Large intestine (tissue), 12 donors: ENCODE measurements at places on chromosomes 4 and X. TPM values are rescaled to one million over a fixed set of nuclear protein-coding genes. Genes with fewer than 3 reads are reported as not detected.

The FRG2 gene
- not detected for polyA plus RNA-seq

The GPR34 gene
- 10.5 TPM for polyA plus RNA-seq

The KIAA1210 gene
- 0.03 TPM for polyA plus RNA-seq

The LRRC66 gene
- 7.8 TPM for polyA plus RNA-seq

The RHOXF2B gene
- 0.07 TPM for polyA plus RNA-seq

The EFHC2 gene
- polyA plus RNA-seq = 2.2 TPM

The SLC6A14 gene
- polyA plus RNA-seq = 1.1 TPM

The HPGD gene
- polyA plus RNA-seq = 57.7 TPM

The SHOX gene
- polyA plus RNA-seq = 0.01 TPM

- no peak for DNase-seq
Measured at GRCh38 chr4:170229006-170229405, 139.2 kb upstream of the AADAT start.

GRCh38 chrX:118499295-118499694, 3.7 kb downstream of the DOCK11 start:
- DNase-seq = no peak

- no peak for DNase-seq
Measured at GRCh38 chr4:67325791-67326190, 219.5 kb downstream of the CENPC start.

GRCh38 chr4:69589884-69590283, 49.6 kb downstream of the UGT2A2 start:
- no peak for DNase-seq

DNA sequence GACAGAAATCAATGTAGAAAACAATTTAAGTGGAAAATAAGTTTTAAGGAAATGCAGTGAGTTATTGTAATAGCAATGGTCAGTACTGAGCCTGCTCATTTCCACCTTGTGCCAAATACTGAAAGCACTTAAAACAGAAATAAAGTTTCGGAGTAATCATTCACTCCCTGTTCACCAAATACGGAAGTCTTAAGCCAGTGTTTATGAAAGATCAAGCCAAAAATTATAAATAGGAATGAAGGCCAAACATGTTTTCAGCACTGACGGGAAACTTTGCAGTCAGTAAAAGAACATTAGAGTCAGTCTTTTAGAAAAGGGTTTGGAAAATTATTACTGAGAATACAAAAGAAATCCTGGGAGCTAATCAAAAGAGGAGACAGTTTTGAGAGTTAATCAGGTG, 178.6 kb downstream of the DMD start:
- no peak for DNase-seq

GRCh38 chr4:73068491-73069337, 802 bp downstream of the COX18 start:
- DNase-seq = peak; percentile 70

- DNase-seq = no peak
Measured at GRCh38 chr4:37757761-37758160, 68.7 kb upstream of the PGM2 start.

DNA sequence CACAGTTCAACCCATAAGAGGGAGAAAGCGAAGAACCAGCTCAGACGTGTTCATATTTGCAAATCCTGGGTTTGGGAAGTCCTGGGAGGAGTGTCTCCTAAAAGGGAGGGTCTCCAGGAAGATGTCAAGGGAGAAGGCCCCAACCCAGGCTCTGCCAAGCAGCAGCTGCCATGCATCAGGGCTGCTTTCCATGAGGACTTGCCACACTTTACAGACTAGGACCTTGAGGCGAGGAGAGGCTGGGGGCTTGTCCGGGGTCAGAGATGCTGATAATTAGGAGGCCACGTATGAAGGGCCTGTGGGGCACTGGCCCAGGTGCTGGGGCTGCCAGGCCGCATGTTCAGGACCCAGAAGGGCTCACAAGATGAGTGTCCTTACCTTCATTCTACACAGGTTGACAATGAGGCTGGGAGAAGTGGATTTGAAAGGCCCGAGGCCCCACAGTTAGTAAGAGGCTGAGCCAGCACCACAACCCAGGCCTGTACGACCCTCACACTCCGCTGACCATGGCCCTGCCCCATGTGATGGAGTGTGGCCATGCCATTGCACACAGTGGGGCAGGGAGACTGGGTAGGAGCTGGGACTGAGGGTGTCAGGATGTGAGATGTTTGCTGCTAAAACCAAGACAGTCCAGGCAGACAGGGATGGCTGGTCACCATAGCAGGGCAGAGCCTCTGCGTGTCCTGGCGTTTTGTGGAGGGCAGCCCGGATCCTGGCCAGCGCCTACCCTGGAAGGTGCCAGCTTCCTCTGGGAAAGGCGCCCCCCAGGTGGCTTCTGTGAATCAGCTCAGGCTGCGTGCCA, 94.8 kb downstream of the PSAPL1 start:
- no peak for DNase-seq

DNA sequence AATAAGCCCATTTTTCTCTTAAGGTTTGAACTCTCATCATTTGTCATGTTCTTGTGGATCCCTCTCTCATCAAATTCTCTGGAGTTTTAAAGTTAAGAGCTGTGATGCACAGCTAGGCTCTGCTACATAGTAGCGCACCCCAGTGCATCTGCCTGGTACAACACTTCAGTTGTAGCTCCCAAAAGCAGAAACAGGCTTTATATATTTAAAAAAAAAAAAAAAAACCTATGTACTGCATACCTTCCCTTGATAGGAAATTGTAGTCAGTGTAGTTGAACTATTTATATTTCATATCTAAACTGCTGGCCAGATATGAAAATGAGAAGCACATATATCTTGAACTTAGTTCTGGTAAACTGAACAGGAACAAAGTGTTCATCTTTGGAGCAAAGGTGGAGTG, 131.4 kb downstream of the KLHL13 start:
- peak; percentile 17 for DNase-seq

- DNase-seq = no peak
Measured at GRCh38 chr4:101941816-101942358, 151.4 kb downstream of the BANK1 start.

DNA sequence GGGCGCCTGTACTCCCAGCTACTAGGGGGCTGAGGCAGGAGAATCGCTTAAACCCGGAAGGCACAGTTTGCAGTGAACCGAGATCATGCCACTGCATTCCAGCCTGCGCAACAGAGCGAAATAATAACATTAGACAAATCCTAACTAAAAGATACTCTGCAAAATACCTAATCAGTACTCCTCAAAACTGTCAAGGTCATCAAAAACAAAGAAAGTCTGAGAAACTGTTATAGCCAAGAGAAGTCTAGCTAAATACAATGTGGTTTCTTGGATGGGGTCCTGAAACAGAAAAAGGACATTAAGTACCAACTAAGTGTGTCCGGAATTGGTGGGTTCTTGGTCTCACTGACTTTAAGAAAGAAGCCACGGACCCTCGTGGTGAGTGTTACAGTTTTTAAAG, 14.6 kb upstream of the ACSL4 start:
- DNase-seq = no peak

- no peak for DNase-seq
Measured at GRCh38 chrX:149937871-149938426, 342 bp downstream of the EOLA2 start.

GRCh38 chr4:112735474-112735951, 98.6 kb downstream of the LARP7 start:
- no peak for DNase-seq

DNA sequence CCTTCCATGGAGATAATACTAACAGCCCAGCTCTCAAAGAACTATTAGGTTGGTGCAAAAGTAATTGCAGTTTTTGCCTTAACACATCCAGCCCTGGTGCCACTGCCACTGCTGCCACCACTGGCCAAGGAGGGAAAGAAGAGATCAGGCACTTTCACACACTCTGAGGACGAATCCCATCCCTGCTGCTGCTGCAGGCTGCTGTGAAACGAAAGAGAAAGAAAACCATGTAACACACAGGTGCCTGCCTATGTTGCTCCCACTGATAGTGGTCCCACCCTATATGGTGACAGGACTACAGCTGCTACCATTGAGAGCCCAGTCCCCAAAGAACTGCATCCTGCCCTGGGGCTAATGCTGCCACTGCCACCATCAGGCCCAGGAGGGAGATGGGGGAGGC, 35.1 kb downstream of the TMLHE start:
- no peak for DNase-seq

GRCh38 chr4:125010796-125011503, 298.4 kb upstream of the ANKRD50 start:
- no peak for DNase-seq

DNA sequence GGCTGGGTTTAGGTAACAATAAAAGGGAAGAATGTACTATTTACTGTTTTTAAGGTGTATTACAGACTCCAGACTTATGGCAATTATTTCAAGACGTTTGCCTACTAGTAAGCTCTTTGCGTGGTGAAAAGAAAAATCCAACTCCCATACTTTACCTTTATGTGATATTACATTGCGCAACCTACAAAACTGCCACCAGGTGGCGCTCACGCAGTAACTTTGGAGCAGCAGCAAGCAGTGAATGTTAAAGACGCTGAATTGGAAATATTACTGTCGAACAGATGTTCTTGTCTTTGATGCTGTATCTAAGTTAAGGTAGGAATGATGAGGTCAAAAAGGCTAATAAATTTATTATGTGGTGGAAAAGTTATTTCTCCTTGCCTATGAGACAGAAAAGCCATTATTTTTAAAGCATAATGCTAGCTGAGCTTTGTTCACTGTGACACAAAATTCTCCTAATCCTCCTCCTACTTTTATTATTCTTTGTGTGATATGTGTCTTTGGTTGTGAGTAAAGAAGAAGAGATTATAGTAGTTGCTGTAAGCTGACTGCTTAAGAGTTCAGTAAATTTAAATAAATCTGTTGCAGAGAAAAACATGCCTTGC, 1099.8 kb upstream of the TENM3 start:
- DNase-seq = peak; percentile 47

DNA sequence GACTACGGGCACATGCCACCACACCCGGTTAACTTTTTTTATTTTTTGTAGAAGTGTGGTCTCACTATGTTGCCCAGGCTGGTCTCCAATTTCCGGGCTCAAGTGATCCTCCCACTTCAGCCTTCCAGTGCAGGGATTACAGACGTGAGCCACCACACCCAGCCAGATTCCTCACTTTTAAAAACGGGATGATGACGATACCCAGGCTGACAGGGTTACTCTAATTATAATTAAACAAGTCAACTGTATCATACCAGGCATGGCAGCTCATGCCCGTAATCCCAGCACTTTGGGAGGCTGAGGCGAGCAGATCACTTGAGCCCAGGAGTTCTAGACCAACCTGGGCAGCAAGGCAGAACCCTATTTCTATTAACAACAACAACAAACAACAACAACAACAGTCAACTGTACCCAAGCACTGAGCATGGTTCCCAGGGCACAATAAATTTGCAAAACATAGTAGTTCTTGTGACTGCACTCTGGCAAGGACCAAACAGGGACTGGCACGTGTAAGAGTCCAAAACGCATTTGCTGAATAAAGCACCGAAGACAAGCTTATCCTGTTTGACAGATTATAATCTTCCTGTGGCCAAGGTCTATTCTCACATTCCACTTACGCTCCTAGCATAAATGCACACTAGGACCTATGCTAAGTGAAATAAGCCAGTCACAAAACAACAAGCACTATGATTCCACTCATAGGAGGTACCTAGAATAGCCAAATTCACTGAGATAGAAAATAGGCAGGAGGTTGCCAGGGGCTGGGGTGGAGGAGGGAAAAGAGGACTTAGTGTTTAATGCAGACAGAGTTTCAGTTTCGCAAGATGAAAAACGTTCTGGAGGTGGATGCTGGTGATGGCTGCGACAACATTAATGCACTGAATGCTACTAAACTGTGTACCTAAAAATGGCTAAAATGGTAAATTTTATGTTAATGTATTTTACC, 77.5 kb downstream of the IRF2 start:
- no peak for DNase-seq

GRCh38 chr4:11602606-11603340, 174.1 kb upstream of the HS3ST1 start:
- no peak for DNase-seq

DNA sequence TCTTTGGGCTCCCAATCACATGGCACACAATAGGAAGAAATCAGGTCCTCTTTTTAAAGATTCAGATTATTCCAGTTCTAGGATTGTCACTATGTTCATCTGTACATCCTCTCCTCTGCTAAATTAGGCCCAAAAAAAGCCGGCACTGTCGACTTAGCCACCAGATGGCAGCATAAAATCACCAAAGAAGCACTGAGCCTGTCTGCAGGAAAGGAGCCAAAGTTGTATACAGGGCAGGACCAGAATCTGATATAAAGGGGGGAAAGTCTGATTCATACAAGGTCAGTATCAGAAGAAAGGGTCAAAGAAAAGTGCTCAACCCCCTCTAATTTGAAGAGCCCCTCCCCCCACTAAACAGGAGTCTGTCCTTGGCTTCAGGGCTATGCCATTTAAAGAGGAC, 292.5 kb downstream of the CHIC1 start:
- DNase-seq = peak; percentile 25

- DNase-seq = no peak
Measured at GRCh38 chr4:150167054-150167453, 88.8 kb downstream of the DCLK2 start.

- DNase-seq = no peak
Measured at GRCh38 chr4:45971108-45971507, 152.7 kb downstream of the GABRG1 start.

DNA sequence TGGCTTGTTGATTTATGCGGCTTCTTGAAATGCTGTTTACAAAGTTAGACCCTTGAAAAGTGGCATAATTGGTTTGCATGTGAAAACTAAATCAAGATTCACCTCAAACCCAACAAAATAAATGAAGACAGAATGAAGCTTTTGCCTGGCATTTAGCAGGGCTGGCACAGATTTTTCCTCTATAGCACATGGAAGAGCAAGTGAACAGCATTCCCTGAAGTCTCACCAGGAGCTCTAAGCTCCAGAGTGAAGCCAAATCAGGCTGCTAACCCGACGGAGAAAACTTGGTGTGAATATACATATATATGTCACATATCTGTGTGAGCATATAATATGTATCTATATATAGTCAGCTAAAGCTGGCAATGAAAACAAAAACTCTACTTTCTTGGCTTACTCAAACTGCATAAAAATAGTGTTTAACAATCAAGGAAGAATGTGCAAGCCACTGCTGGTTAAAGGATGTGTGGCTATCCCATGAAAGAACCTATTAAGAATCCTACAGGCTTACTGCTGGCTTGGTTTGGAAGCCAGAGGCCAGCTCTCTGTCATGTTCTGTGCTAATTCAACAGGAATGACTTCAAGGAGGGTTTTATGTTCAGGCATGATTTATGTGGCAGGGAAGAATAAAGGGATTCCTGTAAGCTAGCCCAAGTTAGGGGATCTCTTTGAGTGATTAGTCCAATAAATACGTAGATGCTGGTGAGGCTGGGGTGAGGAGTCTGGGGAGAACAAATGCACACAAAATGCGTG, 69.9 kb downstream of the MFAP3L start:
- no peak for DNase-seq

GRCh38 chrX:16067886-16068515, 55.4 kb upstream of the GRPR start:
- no peak for DNase-seq

GRCh38 chr4:122783301-122784215, 43.1 kb upstream of the FGF2 start:
- no peak for DNase-seq
